T-cell (primary cell): ENCODE measurements at places on chromosomes 12 and 14. TPM values are rescaled to one million over a fixed set of nuclear protein-coding genes. Genes with fewer than 3 reads are reported as not detected.

- DNase-seq = no peak
Measured at GRCh38 chr12:108367436-108367835, 28.3 kb upstream of the CMKLR1 start.

- no peak for DNase-seq
Measured at GRCh38 chr14:102922490-102923200, at the start of gene AMN. AMN (plus strand) TSS chr14:102922663; CDS start chr14:102922689, 26 bp downstream.

- DNase-seq = no peak
Measured at GRCh38 chr12:46379352-46379751, 6.8 kb upstream of the SLC38A2 start.

- DNase-seq = no peak
Measured at GRCh38 chr12:93674386-93674785, 2.8 kb upstream of the CRADD start.

DNA sequence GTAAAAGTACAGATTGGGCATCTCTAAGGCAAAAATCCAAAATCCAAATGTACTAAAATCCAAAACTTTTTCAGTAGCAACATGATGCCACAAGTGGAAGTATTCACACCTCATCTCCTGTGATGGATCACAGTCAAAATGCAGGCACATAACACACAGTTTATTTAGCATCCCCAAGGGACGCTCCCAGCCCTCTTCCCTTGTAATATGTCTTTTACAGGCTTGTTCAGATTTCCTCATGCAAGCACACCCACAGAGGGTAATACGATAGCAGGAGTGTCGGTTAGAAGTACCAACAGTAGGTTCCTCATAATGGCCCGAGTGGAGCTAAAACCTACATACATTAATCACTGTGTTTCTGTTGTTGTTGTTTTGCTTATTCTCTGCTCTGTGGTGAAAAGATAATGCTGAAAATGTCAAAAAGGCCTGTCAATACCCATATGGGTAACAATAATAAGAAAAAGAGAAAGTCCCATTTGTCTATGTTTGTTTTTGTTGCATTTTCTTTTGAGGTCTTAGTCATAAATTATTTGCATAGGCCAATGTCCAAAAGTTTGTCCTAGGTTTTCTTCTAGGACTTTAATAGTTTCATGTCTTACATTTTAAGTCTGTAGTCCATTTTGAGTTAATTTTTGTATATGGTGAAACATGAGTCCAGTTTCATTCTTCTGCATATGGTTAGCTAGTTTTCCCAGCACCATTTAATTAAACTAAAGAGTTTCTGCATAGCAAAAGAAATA lies 133.1 kb downstream of the LRIG3 start:
- DNase-seq = no peak

DNA sequence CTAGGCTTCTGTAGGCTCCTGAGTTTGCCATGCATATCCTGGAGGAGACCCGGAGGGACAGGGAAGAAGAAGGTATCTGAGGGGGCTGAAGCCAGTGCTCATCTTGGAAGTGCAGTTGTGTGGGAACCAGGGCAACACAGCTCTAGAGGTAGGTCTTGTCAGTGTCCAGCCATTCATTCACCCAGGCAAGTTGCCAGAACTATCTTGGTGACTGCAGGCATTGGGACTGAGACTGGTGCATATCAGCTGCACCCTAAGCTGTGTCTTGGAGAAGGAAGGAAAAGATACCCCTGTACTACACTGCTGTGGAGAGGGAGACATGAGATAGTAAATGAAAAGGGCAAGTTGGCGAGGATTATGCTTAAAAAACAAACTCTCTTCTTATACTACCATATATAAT lies 4.9 kb upstream of the WIF1 start:
- no peak for DNase-seq

- DNase-seq = no peak
Measured at GRCh38 chr14:62270236-62270635, 508.0 kb downstream of the SNAPC1 start.

DNA sequence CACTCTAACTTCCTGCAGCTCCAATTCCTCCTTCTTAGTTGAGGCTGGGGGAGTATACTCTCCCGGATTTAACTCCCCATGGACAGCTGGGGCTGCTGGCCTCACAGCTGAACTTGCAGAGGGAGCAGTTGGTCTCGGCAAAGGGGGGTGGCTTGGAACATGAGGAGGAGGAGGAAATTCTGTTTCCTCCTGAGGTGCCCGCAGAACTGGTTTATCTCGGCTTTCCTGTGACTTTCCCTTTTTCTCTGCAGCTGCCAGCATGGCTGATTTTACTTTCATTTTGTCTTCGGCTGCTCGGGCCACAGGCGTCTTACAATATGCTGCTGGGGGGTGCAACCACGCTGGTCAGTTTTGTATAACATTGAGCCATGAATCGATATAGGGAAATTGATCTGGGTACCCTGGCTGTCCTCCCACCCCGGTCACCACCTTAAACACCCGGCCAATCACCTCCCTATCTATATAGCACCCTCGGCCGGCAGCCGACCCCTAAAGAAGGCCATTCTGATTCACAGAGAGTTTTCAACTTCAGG lies 1317.6 kb downstream of the TMEM121 start:
- DNase-seq = no peak

DNA sequence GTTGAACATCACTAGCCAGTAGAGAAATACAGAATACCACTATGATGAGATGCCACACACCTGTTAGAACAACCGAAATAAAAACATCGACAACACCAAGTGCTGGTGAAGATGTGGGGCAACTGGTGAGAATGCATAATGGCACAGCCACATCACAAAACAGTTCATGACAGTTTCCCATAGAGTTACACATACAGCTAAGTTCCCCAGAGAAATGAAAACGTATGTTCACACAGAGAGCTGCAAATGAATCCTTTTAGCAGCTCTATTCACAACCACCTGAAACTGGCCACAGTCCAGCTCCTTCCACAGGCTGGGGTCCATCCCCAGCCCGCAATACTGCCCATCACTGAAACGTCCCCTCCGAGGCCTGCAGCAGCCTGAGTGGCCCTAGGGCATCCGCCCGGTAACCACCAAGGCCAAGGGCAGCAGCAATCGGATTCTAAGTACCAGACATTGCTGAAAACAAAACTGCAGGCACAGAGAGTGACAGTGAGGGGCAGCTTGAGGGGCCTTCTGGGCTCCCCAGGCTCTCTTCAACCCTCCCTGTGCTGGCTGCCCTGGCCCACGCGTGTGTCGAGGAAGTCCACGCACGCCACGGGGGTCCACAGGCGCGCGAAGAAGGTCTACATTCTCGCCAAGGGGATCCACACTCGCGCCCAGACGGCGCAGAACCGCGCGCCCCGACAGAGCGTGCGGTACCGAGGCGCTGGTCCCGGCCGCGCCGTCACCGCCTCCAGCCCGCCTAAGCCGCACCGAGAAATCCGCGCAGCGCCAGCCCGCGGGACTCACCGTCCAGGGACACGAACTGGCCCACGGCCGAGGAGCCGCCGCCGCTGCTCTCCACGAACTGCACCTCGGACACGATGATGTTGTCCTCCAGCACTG lies 903 bp downstream of the BRF1 start:
- DNase-seq = no peak

Gene RIPK3
- 68.3 TPM for total RNA-seq

Gene SERPINA10
- total RNA-seq = not detected
